Pericardium fibroblast (primary cell): ENCODE measurements at places on chromosomes 1 and 21. TPM values are rescaled to one million over a fixed set of nuclear protein-coding genes. Genes with fewer than 3 reads are reported as not detected.

NBPF6 gene
- total RNA-seq = not detected in 2 replicates

KCND3 gene
- total RNA-seq = 0.85 and 2.9 TPM in 2 replicates

C1orf185 gene
- total RNA-seq = not detected in 2 replicates

RAP1GAP gene
- total RNA-seq = 0.82 TPM in 1 of 2 replicates, not detected in the other

ERG gene
- total RNA-seq = 0.23 and 4.0 TPM in 2 replicates

PLEKHA6 gene
- total RNA-seq = 1.0 and 2.7 TPM in 2 replicates

IQCC gene
- total RNA-seq = 0.12 and 0.94 TPM in 2 replicates

SSBP3 gene
- 15.4 and 19.6 TPM in 2 replicates for total RNA-seq

LAMB3 gene
- 0.51 and 2.6 TPM in 2 replicates for total RNA-seq

ESRRG gene
- total RNA-seq = under 0.01 and 0.12 TPM in 2 replicates

SPRR2F gene
- total RNA-seq = not detected in 2 replicates

ZNF593OS gene
- 0.23 TPM in 1 of 2 replicates, not detected in the other for total RNA-seq
